ENCODE measurements at places on chromosomes 4 and X.

DNA sequence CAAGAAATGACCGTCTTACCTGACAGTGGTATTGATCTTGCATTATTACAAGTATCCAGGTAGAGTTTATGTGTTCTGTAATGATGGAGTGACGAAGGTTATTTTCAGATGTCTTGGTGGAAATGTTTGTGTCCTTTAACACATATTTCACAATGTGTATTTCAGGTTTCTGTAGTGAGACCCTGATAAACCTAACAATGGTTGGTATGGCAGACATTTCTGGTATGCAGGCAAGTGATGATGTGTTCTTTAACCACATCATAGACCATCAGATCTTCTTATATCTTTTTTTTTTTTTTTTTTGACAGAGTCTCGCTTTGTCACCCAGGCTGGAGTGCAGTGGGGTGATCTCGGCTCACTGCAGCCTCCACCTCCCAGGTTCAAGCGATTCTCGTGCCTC, 14.6 kb upstream of the ATXN3L start:
- peak; percentile 5 for DNase-seq

DNA sequence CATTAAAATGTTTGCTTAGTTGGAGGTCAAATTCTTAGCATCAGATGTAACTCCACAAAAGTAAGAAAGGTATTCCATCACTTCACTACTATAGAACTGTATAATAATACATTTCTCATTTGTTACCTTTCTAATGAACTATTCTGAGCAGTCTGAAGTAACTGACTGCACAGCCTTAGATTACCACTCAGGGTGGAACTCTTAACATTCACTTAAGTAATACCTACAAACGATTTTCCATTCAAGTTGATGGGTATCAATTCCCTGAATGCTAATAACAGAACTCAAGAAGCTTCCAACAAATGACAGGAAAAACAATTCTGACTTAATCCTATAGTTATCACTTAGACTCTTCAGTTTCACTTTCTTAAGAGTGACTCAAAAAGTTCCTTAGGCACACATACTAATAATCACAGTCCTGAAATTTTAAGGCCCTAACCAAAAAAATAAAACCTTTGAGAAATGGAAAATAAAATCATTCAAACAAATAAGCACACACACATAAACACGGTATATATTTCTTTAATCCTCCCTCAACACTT, 20.9 kb downstream of the HNRNPD start:
- no peak for DNase-seq

- DNase-seq, result no peak
These were observed 53.4 kb downstream of the GPAT3 start for GRCh38 chr4:83589279-83589678.

DNA sequence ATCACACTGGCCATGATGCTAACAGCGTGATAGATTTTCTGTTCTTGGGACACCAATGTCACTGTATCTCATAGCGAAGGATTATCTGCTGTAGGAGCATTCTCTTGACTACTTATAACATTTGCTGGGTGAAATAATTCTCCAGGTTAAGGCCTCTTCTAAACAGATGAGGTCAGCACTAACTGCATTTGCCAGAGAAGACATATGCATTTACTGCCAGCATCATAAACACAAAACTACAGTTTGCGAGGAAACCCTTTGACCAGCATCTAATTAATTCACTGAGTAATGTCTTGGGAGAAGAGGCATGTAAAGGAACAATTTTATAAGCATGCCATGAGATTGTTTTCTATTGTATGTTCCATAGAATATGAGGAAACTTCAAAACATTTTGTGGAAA, 13.9 kb downstream of the TBC1D1 start:
- no peak for DNase-seq

- peak; percentile 18 for DNase-seq
These were observed 2.7 kb downstream of the SHROOM2 start for GRCh38 chrX:9788911-9789310.

DNA sequence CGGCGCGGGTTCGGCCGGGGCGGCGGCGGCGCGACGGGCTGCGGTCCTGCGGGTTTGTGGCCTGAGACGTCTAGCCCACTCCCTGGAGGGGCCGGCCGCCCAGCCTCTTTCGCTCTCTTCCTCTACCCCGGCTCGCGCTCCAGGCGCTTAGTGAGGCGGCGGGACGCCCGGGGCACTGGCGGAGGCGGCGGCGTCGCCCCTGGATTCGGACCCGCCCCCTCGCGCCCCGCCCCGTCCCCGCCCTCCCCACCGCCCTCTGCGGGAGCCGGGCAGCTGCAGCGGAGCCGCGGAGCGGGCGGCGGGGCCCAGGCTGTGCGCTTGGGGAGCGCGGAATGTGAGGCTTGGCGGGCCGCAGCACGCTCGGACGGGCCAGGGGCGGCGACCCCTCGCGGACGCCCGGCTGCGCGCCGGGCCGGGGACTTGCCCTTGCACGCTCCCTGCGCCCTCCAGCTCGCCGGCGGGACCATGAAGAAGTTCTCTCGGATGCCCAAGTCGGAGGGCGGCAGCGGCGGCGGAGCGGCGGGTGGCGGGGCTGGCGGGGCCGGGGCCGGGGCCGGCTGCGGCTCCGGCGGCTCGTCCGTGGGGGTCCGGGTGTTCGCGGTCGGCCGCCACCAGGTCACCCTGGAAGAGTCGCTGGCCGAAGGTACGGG, at the start of gene BMP2K:
Gene BMP2K (plus strand): TSS at position 272 of the 650 bp plus-strand sequence. CDS start 194 bp downstream, at position 466.
- peak; percentile 89 for DNase-seq

DNA sequence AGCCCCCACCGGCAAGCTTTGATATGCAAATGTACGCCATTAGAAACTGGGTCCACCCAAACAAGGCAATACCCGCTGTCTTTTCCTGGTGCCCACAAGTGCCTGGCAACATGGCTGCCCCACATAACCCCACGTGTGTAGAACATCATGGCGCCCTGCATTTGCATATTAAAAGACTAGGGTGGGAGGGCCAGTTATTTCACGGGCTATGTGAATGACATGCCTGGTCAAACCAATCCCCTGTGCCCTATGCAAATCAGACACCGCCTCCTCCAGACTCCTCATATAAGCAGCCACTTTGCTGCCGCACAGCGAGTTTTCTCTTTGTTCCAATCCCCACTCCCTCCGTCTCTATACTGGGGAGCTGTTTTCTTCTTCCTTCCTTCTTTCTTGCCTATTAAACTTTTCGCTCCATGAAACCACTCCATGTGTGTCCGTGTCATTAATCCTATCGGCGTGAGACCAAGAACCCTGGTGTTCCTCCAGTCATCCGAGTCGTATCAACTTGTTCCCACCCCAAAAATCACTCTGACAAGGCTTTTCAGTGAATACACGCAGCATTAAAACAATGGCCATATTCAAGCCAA, 112.6 kb upstream of the SORBS2 start:
- peak; percentile 24 for DNase-seq

DNA sequence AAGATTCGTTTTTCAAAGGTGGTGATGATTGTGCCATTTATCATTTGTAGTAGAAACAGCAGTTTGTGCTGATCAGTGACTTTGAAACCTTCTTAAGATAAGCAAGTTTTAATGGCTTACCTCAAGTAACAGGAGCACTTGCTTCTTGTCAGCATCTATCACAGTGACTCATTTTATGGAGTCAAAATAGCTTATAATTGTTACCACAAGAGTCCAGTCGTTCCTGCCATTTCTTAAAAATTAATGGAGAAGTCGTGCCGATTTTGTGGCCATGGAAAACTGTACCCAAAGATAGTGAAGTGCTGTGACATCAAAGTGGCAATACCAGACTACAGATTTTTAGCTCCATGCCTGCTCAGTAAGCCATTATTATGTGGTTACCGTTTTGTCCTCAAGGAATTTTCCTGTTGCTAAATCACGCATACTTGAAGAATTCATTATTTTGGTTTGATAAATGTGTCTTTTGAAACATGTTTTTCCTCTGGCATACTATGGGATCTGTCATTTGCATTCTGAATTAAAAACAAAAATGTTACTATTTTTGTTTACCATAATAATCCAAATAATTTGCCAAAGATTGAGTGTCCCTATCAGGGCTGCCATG, 129.9 kb downstream of the CBR4 start:
- DNase-seq, result no peak

- peak; percentile 55 for DNase-seq
These were observed 16.9 kb downstream of the STAP1 start for GRCh38 chr4:67575232-67576058.

DNA sequence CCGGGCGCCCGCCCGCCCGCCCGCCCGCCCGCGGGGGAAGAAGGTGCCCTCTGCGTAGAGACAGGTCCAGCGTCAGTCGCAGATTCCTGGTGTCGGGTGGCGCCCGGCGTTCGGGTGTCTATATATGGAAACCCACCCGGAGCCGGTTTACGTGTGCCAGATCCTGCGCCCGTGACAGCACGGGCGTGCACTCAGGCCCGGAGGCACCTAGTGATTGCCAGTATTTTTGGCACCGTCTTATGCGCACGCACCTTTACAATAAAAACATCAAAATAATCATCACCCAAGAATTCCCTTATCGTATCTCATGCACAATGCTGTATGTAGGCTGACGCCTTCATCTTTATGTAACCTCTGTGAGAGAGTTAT, 519 bp downstream of the SLC25A4 start:
- no peak for DNase-seq

DNA sequence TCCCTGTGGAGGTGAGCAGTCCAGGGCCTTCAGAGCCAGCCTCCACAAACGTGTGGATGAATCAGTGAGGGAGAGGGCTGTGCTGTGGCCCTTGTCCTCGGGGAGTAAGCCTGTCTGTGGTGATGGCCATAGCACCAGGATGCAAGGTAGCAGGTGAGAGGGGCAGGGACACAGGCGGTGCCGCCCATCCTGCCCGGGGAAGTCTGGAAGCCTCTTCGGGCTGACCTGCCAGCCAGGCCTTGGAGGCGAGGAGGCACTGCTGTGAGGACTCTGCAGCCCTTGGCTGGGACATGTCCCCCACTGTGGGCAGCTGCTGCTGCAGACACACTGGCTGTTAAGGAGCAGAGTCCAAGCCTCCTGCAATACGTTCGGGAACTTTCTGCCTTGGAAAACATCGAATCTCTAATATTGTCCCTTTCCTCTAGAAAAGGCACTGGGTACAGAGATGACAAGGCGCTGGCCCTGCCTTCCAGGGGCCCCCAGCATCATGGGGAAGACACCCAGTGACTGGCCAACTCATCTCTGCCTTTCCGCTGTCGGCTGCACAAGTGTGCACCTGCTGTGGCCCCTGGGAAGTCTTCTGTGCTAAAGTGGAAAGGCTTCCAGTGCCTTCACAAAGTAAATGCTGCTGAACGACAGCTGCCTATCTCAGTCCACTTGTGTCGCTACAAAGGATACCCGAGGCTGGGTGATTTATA, 101.4 kb downstream of the ADRA2C start:
- DNase-seq, result no peak

DNA sequence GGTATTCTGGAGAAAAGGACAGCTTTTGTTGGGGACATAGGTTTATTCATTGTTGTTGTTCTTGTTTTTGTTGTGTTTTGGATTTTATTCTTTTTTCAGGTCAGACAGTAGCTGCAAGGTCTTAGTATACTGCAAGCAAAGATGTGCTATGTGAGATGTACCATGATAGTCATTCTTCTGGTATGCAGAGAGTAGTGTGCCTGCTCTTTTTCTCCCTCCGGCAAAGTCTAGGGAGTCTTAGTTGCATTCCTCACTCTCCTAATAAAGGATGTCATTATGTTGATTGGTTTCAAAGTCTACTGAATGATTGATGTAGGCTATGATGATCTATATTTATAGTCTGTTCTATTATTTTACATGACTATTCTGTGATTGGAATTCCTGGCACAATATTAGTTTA, 119.9 kb upstream of the POF1B start:
- no peak for DNase-seq

DNA sequence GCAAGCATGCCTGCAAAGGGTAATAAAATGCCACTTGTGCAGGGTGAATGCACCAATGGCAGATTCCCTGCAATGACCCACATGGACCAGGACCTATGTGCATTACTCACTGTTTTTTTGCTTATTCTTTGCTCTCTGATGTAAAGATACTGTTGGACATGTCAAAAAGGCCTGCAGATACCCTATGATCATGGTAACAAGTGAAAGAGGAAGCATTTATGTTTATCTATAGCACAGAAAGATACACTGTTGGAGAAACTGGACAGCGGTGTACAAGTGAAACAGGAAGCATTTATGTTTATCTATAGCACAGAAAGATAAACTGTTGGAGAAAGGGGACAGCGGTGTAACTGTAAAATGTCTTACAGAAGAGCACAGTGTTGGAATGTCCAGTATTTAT, 127.5 kb downstream of the PAPSS1 start:
- DNase-seq, result no peak

- peak; percentile 40 for DNase-seq
These were observed 1.2 kb upstream of the TAPT1 start for GRCh38 chr4:16227462-16227868.

- DNase-seq, result peak; percentile 68
These were observed 2.8 kb upstream of the SEL1L3 start for GRCh38 chr4:25865586-25865985.

- peak; percentile 64 for DNase-seq
These were observed 420.3 kb downstream of the FAT4 start for GRCh38 chr4:125735102-125735501.

DNA sequence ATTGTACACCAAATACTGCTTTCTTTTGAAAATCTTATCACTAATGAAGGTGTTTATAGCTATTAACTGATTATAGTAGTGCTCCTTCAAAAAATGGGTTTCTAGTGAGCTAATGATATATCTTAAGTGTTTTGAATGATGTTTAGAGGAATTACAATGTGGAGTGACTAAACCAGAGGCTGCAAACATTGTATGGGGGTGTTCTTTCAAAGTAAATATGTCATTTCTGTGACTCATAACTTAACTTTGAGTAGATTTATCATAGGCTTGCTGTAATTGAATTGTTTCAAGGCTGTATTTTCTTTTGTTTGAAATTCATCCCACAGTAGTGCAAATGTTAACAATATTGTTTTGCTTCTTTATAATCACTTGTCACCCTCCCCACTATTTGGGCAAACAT, 141.6 kb downstream of the IL1RAPL2 start:
- no peak for DNase-seq

- DNase-seq, result no peak
These were observed 2.6 kb downstream of the MCUB start for GRCh38 chr4:109562457-109563239.

DNA sequence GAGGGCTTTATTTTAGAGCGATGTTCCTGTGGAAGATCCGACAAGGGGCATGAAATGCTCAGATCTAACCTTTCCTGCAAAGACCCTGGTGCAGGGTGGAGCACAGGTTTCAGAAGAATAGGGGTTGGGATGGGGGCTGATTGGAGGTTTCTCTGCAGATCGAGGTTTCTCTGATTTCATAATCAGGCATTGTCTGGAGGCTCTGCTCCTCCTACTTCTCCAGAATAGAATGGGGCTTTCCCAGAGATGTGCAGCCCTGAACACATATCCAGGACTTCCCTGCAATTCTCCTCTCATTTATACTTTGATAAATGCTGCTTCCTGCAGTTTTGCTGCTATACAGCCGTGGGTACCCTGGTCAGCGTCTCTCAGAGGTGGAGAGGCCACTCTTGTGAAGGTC, 397.6 kb upstream of the BOD1L1 start:
- DNase-seq, result no peak

GRCh38 chr4:44725166-44725565, 1.2 kb downstream of the GNPDA2 start:
- DNase-seq, result no peak

GRCh38 chrX:40746521-40746920, 11.2 kb upstream of the MED14 start:
- no peak for DNase-seq
